Right hindlimb (tissue), 1 donor: ENCODE measurements at places on chromosomes 12 and 14.
A peak's percentile ranks its signal among the peaks of the same experiment; 100 is the strongest.

DNA sequence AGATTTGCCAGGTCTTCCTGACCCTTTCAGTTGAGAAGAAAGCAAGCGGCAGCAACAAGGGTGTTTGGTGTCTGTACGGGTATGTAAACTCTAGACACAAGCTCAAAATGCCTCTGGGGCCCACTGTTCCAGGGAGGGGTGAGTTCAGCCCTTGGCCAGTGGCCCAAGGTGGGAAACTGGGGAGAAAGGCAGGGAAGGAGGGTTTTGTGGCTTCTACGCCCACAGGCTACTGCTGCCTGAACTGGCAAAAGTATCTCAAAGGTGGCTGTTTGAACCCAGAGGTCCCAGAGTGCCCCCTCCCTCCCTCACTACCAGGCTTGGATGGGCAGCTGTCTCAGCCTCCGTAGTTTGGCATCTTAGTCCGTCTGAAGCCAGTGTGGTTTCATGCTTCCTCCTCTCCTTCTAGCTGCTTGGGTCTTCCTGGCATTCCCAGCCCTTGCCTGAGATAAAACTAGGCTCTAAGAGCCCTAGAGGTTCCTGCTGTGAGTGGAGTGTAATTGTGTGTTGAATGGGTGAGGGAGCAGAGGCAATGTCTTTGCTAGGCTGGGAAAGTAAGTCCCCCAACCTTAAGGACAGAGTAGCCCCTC lies 5.5 kb downstream of the HOXC5 start:
- peak; percentile 55 for DNase-seq

DNA sequence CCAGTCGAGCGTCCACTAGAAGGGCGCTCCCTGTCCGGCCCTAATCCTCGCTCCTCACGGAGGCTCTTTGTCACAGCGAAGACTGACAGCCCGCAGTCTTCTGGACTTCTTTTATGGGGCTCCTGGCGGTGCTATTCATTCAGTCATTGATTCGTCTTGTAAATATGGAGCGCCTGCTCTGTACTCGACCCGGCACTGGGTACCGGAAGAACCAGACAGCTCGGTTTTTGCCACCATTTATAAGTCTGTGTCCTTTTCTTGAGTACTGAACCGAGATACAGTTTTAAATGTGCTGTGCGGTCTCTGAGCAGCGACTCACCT lies 570 bp downstream of the DMAC2L start:
- no peak for DNase-seq

DNA sequence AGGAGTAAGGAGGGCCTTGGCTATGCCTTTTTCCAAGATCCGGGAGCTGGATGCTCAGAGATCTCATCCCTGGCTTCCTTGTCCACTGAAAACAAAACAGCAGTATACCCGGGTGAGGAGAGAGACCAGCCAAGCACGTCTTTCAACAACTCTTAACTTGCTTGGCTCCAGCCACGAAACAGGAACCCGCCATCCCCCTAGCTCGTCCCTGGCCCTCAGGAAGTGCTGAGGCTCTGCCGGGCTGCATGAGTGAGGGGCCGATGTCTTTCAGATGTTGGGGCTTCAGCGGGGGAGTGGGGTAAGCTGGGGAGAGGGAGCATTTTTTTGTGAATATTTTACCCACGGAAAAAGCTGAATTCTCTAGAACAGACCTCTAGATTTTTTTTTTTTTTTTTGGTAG lies 231.1 kb downstream of the CACNA1C start:
- peak; percentile 91 for DNase-seq

GRCh38 chr12:87679251-87679650 lies 349.9 kb downstream of the C12orf50 start:
- DNase-seq = no peak

DNA sequence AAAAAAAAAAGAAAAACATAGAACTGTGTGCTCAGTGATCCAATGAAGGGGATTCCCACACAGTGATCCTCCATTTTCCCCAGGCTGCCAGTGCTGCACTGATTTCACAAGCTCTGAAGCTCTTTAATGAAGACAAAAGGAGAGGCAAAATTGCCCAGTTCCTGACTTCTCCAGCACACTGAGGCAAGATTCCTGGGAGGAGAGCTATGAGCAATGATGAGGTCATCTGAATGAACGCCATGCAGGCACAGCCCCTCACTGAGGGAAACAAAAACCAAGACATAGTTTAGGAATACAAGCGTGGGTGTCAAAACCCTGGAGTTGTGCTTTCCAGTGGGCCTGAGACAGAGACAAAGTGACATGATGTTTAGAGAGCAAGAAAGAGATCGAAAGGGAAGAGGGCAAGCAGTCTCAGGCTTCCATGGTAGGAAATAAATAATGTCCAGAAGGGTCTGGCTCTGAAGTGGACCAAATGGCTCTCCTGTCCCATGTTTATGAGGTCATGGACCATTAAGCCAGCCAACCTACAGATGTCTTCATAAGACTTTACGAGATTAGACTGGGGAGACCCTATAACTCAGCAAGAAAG lies 40.9 kb upstream of the SMUG1 start:
- no peak for DNase-seq

DNA sequence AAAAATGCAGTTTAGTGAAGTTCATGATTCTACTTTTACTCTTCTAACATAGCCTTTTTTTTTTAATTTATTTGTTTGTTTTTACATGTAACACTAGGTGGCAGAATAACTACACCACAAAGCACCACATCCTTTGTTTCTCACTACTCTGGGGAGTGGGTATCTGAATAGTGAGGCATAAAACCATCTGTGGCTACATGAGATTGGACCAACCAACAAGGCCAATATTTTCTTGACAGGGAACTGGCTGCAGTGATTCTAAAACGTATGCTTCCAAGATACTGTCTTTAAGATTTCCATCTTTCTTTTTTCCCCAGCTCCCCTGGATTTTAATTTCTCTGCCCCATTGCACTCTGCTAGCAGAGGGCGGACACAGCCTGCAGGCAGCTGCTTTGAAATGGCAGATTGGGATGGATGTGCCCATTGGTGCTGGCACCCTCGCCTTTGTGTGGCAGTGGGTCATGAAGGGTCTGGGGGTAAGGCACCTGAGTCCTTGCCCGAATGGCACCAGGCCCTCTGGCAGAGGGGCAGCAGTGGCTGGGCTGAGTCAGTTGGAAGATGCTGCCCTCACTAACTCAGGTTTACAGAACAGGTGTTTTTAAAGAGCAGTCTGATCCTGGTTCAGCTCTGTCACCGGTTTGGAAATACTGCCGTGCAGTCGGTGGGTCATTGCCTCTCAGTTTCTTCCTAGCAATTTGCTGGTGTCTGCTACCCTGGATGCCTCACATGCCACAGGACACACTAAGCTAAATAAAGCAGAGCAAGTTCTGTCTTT lies 429.1 kb downstream of the RAD51B start:
- peak; percentile 58 for DNase-seq

- no peak for DNase-seq
These were observed 101.7 kb downstream of the CIT start for GRCh38 chr12:119775246-119775895.

GRCh38 chr14:31920989-31921650 lies 156.0 kb upstream of the ARHGAP5 start:
- no peak for DNase-seq

GRCh38 chr14:61765225-61765943 lies 3.2 kb downstream of the SNAPC1 start:
- no peak for DNase-seq

DNA sequence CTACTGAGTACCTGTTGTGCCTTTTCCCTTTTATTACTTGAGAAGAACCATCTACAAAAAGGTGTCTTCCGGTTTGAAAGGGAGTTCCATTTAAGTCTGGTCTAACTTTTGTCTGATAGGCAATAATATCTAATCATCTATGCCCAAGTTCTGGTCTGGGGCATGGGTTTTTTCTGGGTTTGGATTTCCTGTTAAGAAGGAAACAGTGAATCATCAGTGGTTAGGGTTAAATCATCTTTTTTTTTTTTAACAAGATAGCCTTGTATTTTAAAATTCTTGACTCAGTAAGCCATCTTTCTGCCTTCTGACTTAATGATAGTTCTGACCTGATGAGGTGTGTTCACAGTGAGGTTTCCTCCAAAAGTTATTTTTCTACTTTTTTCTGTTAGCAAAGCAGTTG lies 29.3 kb upstream of the CPNE8 start:
- no peak for DNase-seq

- DNase-seq = no peak
These were observed 25.1 kb downstream of the ADGRD1 start for GRCh38 chr12:130978785-130979184.

DNA sequence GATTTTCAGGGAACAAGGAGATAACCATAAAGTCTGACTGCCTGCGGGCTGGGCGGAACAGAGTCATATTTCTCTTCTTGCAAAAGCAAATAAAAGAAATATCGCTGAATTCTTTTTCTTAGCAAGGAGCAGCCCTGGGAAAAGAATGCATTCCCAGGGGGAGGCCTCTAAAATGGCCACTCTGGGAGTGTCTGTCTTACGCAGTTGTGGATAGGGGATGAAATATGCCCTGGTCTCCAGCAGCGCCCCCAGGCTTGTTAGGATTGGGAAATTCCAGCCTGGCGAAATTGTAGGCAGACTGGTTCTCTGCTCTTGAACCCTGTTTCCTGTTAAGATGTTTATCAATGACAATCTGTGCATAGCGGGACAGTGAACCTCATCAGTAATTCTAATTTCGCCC lies 40.5 kb downstream of the PCNX1 start:
- DNase-seq = no peak

GRCh38 chr12:5222011-5222461 lies 178.4 kb downstream of the KCNA5 start:
- DNase-seq = no peak

DNA sequence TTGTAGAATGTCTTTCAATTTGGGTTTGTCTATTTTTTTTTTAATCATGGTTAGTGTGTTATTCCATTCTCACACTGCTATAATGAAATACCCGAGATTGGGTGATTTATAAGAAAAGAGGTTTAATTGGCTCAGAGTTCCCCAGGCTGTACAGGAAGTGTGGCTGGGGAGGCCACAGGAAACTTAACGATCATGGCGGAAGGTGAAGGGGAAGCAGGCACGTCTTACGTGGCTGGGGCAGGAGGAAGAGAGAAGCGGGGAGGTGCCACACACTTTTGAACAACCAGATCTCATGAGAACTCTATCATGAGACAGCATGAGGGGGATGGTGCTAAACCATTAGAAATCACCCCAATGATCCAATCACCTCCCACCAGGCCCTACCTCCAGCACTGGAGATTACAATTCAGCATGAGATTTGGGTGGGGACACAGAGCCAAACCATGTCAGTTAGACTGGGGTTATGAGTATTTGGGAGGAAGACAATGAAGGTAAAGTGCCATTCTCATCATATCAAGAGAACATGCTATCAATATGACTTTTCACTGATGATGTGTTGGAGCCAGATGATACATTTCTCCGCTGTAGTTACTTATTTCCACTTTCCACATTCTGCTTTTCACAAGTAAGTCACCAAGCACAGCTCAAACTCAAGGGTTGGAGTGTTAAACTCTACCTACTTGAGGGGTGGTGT lies 45.8 kb downstream of the AP5M1 start:
- DNase-seq = no peak

- no peak for DNase-seq
These were observed 2.7 kb upstream of the RPS6KA5 start for GRCh38 chr14:91063119-91063518.

DNA sequence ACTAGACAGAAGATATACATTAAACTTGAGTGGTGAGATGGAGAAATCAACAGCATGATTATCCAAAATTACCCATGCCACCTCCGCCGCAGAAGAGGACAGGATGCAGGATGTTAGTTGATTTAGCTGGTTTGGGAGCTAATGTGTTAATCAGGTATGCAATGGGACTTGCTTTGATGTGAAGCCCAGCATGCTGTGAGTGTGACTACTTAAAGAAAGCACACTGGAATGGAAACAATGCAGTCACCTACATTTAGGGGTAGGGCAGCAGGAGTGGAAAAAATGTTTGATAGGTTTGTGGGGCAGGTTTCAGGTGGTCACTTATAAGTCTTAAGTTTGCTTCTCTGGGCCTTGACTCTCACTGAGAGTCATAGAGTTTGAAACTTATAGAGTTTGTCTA lies 170.0 kb upstream of the DAAM1 start:
- no peak for DNase-seq

DNA sequence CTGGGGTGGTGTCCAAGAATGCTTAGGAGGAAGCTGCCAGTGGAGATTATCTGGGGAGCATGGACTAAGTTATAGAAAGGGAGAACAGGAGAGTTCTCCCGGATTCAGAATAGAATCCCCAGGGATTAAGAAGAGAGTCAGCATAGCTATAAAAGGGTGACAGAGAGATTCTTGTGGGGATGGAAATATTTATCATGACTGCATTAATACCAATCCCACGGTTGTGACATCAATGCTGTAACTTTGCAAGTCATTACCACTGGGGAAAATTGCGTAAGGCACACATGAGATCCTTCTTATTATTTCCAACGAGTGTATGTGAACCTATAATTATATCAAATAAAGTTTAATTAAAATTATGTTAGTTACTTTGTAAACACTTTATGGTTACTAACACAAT lies 447.9 kb upstream of the TMEM132C start:
- DNase-seq = no peak

DNA sequence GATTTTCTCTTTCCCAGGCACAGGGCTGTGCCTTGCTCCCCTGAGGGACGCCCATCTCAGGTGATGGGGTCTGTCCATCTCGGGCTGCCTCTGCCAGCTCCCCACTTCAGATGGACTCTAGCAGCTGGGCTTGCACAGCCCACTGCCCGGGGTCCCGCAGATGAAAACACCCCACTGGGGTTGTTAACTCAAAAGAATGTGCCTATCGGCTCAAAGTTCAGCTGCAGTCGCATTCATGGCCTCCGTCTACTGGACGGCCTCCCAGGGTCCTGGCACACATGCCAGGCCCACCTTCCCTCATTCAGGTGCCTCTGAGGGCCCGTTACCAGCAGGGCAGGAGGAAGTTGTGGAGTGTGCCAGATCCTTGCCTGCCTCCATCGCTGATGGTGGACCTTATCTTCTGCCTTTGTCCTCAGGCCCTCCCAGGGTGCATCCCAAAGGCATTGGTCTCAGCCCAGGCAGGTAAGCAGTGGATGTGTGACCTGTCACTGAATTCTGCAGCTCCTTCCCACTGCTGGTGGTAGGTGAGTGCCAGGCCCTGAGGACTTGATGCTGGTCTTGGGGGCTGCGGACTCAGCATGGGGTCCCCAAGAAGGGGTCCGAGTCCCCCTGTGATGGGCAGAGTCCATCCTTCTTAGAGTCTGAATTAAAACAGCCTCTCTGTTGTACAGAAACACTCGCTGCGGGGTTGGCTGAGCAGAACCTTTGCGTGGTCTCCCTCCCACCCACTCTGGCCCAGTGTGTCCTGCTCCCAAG lies 324.6 kb upstream of the DIO3 start:
- DNase-seq = peak; percentile 15

DNA sequence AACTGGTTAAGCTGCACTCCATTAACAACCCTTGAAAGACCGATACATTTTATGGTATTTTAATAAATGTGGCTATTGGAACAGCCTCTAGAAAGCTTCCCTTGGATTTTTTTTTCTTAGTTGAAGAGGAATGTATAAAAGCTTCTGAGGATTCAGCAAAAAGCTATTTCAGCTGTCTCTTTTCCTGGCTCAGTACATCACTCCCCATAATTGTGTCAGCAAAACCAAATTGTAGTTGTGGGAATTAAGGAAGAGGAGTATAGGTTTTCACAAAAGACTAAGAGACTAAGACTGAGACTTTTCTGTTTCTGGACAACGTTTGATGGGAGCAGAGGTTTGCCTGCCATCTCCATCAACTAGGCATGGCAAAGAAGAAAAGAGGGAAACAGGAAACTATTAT lies 106.5 kb downstream of the C12orf50 start:
- DNase-seq = no peak

- DNase-seq = no peak
These were observed 5.6 kb upstream of the E2F7 start for GRCh38 chr12:77070800-77071449.

GRCh38 chr12:41950455-41950854 lies 194.2 kb downstream of the GXYLT1 start:
- DNase-seq = no peak

GRCh38 chr12:106118381-106119130 lies 20.2 kb downstream of the NUAK1 start:
- DNase-seq = peak; percentile 71

- DNase-seq = no peak
These were observed 49.7 kb upstream of the OVCH1 start for GRCh38 chr12:29547151-29547632.
